ENCODE measurements at places on chromosomes 5 and 9. TPM values are rescaled to one million over a fixed set of nuclear protein-coding genes. Genes with fewer than 3 reads are reported as not detected.
A peak's percentile ranks its signal among the peaks of the same experiment; 100 is the strongest.

GRCh38 chr5:17910318-17910717 lies 276.1 kb downstream of the TAF11L14 start:
- DNase-seq = no peak

- no peak for DNase-seq
These were observed 127.3 kb upstream of the BOD1 start for GRCh38 chr5:173743641-173744343.

GRCh38 chr5:61279725-61280124 lies 52.3 kb upstream of the ZSWIM6 start:
- no peak for DNase-seq

DNA sequence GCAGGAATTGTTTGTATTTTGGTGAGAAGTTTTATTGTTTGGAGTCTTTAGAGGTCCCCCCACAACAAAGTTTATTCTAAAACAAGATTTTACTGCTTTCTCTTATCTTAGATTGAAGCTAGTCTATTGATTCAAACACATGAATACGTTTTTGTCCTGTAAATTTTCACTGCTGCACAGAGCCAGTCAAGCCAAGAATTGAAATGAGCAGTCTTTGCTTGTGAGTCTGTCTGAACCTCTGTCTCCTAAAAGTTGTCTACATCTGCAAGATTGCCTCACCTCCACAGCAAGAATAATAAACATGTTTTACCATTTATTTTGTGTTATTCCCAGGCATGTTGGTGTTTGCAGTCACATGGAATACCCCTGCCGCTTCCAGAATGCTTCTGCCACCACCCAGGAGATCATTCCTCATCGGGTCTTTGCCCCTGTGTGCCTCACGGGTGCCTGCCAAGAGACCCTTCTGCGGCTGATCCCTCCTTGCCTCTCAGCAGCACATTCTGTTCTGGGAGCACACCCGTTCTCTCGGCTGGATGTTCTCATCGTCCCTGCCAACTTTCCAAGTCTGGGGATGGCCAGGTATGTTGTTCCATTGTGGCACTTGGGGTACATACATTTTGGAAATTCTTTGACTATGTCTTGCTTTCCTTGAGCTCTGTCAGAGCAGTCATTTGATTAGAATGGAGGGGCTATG lies 74.1 kb downstream of the AOPEP start:
- DNase-seq = no peak

GRCh38 chr9:105392531-105392930 lies 55.3 kb upstream of the FSD1L start:
- no peak for DNase-seq

DNA sequence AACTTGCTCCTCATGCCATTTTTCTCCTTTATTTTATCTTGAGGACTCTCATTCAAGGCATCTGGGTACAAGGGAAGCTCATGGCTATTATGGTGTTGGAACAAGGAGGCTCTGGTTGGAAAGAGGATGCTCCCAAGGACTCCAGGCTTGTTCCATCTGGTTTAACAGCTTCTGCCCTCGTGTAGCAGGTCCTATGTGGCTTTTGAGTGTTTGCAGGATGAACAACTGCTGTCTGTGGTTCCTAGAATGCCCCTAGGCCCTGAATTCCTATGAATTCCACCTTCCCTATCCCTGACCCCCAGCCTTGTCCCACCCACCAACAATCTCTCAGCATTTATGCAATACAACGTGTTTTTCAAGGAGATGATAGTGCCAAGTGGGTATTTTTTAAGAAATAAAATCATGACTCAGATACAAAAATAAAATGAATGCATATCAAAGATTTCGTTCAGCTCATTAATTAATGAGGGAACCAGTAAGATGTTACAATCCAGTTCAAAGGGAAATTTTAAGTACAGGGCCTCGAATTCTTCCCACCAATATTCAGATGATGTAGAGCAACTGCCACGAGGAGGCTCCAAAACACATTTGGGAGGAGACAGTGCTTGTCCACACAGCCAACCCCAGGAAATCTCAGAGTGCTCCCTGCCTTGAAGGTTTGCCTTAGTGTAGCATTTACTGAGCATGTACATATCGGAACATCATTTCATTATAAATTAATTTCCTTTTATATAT lies 182.0 kb downstream of the MUSK start:
- no peak for DNase-seq

DNA sequence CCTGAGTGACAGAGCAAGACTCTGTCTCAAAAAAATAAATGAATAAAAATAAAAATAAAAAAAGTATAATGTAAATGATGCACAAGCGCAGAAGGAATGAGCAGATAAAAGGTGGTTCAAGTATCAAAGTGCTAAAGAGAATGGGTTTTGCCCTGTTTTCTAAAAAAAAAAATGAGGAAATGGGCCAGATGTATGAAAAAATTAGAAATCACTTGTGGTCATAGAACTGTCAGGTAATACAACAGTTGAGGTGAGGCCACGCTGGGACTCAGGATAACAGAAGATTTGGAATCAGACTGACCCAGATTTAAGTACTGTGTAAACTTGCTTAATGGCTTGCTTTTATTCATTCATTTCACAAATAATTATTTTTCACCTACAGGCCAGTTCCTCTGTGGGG lies 69.8 kb downstream of the MAPKAP1 start:
- DNase-seq = no peak

GRCh38 chr9:92895812-92896436 lies 18.1 kb upstream of the ZNF484 start:
- DNase-seq = no peak

DNA sequence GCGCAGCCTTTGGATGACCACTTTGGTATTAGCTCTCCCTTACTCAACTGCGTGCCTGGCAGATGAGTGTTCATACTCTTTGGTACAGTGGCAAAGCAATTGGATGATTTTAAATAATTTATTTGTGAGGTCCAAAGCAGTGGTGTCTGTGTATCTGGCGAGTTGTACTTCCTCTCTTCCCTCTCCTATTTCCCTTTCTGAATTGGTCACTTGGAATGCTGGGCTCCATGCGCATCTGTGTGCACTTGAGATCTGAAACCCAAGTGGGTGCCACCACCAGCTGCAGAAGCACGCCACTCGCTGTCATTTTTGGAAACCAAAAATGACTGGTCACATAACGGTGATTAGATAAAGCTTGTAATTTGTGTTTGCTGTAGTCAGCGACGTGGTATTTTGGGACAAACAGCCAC lies 386.0 kb upstream of the KLF4 start:
- no peak for DNase-seq

GRCh38 chr5:135324160-135324559 lies 74.9 kb downstream of the MACROH2A1 start:
- DNase-seq = no peak

- no peak for DNase-seq
These were observed 5.1 kb upstream of the SSBP2 start for GRCh38 chr5:81756016-81756415.

- DNase-seq = peak; percentile 36
These were observed 28.2 kb downstream of the YIPF5 start for GRCh38 chr5:144142139-144142823.

- no peak for DNase-seq
These were observed 33.2 kb downstream of the MED27 start for GRCh38 chr9:132046456-132046855.

GRCh38 chr5:148986636-148987035 lies 76.2 kb downstream of the SH3TC2 start:
- DNase-seq = no peak

DNA sequence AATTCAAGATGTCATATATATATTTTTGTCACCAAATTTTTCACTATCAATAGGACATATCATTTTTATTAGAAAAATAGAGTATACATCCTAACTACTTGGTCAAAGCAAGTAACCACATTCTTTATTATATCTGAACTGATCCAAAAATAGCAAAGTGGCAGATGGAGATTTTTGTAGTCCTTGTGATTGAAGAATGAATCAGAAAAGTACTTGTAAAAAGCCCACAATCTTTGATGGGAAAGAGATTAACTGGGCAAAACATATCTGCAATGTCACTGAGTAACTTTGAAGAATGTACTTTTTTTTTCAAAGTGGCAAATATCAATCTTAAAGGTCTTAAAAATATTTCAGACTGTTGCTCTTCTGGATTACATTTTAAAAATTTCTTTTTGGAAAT lies 1040.6 kb upstream of the SEMA6A start:
- no peak for DNase-seq

- no peak for DNase-seq
These were observed 27.2 kb downstream of the DEPDC1B start for GRCh38 chr5:60672693-60673264.

- peak; percentile 28 for DNase-seq
These were observed 30.6 kb upstream of the SMU1 start for GRCh38 chr9:33106827-33107621.

DNA sequence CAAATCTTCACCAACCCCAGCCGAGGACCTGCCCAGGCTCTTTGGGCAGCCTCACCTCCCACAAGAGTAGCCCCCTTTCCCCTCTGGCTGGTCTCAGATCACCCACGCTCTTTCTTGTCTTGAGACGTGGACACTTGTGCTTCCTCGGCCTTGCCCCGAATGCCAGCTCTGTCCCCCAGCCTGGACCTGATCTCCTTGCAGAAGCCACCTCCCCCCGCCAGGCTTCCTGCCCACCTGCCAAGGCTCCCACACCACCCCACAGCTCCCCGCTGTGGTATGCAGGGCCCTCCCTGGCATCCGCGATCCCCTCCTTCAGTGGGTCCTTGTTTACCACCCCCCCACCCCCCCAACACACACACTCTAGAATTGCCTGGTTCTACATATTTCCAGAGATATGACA lies 133.7 kb downstream of the ROR2 start:
- no peak for DNase-seq

DNA sequence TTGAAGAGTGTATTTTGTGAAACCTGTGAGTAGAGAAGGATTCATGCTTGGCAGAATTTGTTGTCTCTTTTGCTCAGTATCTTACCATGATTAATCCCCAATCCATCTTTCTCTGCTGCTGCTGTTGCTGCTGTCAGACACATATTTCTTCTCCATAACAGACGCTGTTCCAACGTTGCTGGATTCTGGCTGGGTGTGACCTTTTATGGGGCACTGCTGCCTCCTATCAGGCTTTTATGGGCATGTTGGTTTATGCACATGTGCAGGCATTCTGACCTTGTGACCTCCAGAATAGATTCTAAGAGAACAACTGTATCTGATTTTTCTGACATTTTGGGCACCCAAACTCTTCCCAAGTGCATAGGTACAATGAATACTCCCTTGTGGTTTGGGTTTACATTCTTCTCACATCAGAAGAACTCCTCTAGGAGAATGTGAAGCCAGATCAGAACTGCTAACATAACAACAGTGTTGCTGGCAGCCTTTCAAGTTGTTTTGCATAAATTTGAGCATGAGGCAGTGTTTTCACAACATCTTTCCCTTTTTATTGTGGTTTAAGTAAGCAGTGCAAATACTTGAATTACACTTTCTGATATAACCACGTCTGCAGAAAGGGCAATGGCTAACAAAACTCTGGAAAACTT lies 9.2 kb upstream of the ISL1 start:
- no peak for DNase-seq

- DNase-seq = no peak
These were observed 74.8 kb downstream of the MEF2C start for GRCh38 chr5:88808153-88808552.

DNA sequence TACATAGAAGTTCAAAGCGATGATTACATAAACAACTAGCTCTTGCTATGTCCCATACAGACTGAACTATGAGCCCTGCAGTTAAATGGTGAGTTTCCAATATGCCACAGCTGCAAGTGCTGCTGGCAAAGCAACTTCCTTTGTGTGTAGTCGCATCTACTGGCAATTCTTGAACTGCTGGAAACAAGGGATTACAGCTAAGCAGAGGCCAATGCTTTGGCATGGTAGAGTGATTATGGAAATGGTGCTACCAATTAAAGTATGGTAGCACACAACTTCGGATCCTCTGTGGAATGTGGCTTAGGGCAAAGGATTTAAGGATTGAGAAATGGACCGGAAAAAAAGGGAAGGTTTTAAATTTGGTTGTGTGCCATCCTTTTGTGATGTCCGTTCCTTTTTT lies 856.6 kb downstream of the MAT2B start:
- no peak for DNase-seq

- DNase-seq = no peak
These were observed 26.4 kb downstream of the C9orf43 start for GRCh38 chr9:113436728-113437515.

GRCh38 chr5:73119451-73120157 lies 771 bp upstream of the TMEM171 start:
- no peak for DNase-seq

DNA sequence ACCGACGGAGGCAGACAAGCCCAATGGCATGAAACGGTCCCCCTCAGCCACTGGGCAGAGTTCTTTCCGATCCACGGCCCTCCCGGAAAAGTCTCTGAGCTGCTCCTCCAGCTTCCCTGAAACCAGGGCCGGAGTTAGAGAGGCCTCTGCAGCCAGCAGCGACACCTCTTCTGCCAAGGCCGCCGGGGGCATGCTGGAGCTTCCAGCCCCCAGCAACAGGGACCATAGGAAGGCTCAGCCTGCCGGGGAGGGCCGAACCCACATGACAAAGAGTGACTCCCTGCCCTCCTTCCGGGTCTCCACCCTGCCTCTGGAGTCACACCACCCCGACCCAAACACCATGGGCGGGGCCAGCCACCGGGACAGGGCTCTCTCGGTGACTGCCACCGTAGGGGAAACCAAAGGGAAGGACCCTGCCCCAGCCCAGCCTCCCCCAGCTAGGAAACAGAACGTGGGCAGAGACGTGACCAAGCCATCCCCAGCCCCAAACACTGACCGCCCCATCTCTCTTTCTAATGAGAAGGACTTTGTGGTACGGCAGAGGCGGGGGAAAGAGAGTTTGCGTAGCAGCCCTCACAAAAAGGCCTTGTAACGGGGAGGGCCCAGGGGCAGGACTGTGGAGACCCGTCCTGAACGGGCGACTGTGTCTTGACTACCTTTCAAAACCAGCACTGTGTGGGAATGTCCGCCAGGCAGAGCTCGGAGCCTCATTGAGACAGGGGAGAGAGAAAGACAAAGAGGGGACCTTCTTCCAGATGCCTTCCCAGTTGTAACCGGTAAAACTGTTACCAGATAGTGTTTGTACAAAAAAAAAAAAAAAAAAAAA lies 29.9 kb downstream of the CD180 start:
- DNase-seq = no peak

The IL4 gene
- not detected for polyA plus RNA-seq

The BTNL8 gene
- polyA plus RNA-seq = 1.1 TPM

The LRRC14B gene
- polyA plus RNA-seq = 1.6 TPM

The TLR4 gene
- polyA plus RNA-seq = 9.0 TPM

The CXXC5 gene
- polyA plus RNA-seq = 35.7 TPM

The IL5 gene
- polyA plus RNA-seq = not detected

The GLRA1 gene
- not detected for polyA plus RNA-seq

The CXCL14 gene
- polyA plus RNA-seq = 55.7 TPM

The GPX8 gene
- 74.7 TPM for polyA plus RNA-seq

The SLC6A19 gene
- not detected for polyA plus RNA-seq

The IRX2 gene
- 49.9 TPM for polyA plus RNA-seq

The MEF2C gene
- 99.9 TPM for polyA plus RNA-seq

The SLC45A2 gene
- 0.17 TPM for polyA plus RNA-seq

The IFNA21 gene
- not detected for polyA plus RNA-seq

The PCDHB12 gene
- polyA plus RNA-seq = 6.5 TPM
